Fibroblast of skin of abdomen (primary cell): ENCODE measurements at places on chromosomes 16 and 17.

- DNase-seq = no peak
Observed at GRCh38 chr17:2695243-2695960, 16.2 kb downstream of the CLUH start.

DNA sequence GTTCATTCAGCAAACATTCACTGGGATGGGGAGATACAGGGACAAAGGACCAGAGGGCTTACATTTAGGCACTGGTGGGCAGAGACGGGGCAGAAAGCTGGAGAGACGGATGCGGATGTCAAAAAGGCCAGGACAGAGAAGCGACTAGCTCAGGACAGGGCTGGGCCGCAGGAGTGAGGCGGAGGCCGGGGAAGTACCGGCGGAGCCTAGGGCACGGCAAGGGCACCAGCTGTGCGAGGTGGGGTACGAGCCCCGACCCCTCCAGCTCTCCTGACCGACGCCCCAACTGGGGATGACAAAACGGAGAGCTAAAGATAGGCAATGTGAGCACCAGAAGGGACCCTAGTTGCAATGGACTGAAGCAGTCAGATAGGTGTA, 3.9 kb upstream of the SGCA start:
- no peak for DNase-seq

DNA sequence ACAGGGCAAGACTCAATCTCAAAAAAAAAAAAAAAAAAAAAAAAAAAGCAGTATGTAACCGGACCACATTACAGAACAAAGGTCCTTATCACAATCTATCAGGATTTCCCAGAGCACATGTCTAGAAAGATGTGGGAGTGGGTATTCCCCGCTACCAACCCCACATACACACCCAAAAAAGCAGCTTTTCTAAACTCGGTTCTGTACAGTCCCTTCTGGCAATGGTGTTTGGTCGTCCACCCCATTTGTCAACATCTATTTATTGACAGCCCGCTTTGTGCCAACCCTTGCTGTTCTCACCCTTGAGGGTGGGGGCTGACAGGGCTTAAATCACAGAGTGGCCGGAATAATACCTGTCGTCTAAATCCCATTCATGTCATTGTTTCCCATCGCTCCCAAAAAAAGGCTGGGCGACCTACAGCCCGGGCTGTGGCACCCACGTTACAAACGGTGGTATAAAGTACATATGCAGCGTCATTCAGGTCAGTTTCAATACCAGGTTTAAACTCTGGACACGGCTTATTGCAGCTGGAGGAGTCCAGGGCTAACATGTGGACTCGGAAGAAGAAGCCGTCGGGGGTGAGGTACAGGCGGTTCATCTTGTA, 3.6 kb downstream of the C17orf58 start:
- no peak for DNase-seq

DNA sequence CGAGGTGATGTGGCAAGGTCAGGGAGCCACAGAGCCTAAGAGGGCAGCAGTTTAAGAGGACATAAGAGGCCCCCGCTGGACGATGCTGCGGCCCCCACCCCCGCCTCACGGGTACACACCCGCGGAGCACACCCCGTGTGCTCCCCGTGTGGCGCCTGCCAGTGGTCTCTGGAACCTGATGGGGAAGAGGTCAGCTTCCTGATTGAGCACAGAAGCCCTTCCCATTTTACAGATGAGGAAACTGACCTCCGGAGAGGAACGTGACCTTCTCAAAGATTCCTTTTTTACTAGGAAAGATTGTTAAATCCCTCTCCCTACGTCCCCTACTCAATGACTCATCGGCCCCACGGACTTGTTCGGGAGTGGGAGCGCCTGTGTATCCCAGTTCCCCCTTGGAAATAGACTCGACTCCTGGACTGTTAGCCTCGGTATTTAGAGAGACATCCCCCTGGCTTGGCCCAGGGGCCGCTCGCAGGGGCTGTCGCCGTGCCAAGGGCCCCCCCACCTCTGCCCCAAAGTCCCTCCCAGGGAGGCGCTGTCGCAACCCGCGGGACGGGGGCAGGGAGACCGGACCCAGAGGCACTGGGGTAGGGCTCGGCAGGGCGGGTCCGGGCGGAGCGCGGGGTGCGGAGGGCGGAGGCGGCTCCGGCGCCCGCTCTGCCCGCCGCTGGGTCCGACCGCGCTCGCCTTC, at the start of gene ABCC3:
Gene ABCC3 (plus strand): TSS at position 658 of the 691 bp plus-strand sequence. CDS start 56 bp downstream, outside the sequence.
- peak; percentile 38 for DNase-seq

- DNase-seq = no peak
Observed at GRCh38 chr16:64907844-64908243, 214.0 kb downstream of the CDH11 start.

DNA sequence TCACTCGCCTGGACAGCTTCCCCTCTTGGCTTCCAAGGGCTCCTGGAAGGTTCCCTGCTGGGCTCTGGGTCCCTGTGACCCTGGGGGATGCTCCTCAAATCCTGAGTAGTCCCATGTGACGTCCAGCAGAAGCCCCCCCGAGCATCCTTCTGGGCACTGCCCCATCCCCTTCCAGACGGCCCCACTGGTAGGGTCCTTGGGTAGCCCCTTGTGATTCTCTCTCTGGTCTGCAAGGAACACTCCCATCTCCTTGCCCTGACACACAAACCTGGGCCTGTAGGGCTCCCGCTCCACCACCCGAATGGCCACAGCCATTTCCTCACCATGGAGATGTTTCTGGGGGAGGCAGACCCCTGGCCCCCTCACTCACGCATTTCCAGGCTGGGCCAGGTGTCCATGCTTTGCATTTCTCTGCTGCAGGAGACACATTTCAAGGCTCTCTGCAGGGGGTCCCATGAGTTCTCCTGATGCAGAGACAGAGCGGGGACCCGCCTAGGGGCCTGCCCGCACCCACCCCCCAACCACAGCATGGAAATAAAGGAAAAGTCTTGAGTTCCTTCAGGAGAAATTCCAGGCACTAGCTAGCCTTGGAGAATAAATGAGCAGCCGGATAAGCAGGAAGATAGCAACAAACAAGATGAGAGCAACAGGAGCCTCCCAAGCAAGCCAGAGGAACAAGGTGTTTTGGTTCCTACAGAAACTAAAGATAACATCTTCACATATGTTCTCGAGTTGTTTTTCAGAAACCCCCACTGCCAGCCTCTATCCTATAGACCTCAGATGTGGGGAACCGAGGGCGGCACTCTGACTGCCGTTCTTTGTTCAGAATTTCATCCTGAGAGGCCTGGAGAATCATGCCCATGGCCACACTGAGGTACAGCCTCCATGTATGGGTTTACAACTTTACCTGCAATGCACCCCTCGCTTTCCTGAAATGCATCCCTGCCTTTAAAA, 128.8 kb downstream of the MGAT5B start:
- DNase-seq = no peak

- no peak for DNase-seq
Observed at GRCh38 chr17:64016231-64016784, 4.1 kb downstream of the ICAM2 start.

DNA sequence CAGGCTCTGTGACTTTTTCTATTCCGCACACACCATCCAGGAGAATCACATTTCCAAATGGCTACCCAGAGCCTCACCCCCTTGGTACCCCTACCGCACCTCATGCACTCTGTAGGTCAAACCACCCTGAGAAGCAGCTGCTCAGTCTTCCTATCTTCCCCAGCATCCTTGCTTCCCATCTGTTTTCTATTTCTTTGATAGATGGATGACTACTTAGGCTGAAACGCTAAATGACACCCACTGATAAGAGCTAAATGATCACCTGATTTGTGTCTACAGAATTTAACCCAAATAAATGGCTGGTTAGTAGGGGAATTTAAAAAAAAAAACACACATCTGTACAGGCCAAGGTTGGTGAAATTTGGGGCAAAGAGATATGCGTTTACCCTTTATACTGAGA, 17.6 kb upstream of the COX10 start:
- DNase-seq = peak; percentile 12

DNA sequence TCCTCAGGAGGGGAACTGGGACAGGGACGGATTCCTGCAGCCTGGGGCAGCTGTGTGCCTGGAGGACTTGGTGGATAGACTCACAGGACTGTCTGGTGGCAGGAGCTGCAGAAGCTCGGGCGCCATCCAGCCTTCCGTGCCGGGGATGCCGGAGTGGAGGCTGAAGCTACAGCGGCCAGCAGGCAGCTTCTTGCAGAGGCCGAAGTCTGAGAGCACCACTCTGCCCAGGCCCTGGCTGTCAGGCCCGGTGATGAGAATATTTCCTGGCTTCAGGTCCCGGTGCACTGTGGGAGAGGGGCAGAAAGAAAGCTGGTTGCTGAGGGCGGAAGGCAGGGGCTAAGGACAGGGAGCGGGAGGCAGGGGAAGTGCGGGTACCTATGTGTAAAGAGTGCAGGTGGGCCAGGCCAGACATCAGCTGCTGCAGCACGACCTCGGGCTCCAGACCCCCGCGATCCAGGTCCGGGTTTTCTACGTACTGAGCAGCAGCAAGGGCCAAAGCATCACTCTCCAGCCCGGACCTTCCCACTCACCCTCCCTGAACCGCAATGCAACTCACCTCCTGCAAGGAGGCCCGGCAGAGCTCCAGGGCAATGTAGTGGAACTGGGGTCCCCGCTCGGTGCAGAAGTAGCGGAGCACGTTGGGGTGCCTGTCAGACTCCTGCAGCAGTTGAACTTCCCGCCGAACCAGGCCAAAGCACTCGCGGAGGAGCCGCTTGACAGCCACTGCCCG, 16.1 kb downstream of the PLK1 start:
- peak; percentile 23 for DNase-seq

GRCh38 chr16:23670137-23670776, 8.4 kb upstream of the PLK1 start:
- DNase-seq = peak; percentile 85

- peak; percentile 65 for DNase-seq
Observed at GRCh38 chr17:50033316-50033715, 22.6 kb upstream of the ITGA3 start.

- DNase-seq = no peak
Observed at GRCh38 chr17:34082404-34082803, 172.7 kb upstream of the CCL2 start.

- DNase-seq = no peak
Observed at GRCh38 chr16:58462499-58462996, 37.4 kb upstream of the NDRG4 start.

DNA sequence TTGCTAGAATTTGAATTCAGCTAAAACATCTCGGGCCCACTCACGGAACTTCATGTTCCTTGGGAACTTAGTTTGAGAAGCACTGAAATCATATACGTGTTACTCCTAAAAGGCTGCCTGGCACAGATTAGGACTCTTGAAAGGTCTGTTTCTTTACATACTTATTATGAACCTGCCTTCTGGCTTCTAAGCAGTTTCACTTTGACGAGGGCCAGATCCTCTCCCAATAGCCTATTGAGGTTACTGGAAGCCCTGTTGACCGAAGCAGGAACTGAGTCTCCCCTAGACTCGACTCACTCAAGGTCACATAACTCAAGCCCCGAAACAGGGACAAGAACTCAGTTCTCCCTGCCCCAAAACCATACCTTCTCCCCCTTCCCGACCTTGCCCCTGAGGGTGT, 121.9 kb upstream of the PLCG2 start:
- no peak for DNase-seq

- no peak for DNase-seq
Observed at GRCh38 chr16:1984347-1985225, 593 bp downstream of the GFER start.

DNA sequence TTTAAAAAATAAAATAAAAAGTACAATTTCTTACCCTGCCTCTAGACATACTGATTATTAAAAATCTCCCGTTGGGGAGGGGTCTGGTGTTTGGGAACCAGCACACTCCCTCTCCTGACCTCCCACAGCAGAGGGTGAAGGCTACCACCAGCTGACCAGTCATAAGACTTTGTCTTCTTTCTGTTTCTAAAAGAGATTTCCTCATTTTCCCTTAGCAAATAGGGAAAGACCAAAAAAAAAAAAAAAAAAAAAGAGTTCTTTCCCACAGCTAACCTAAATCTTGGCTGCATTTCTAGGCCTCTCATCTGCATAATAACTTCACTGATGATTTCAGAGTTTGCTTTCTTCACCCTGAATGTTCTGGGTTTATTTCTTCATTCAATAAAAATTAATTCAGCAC, 30.3 kb downstream of the CDK5RAP3 start:
- DNase-seq = no peak

GRCh38 chr17:55734128-55734781, 11.6 kb upstream of the TMEM100 start:
- DNase-seq = peak; percentile 30

GRCh38 chr16:51508490-51509212, 357.6 kb upstream of the SALL1 start:
- DNase-seq = peak; percentile 55

GRCh38 chr16:89697161-89697615, 4.3 kb downstream of the SPATA2L start:
- no peak for DNase-seq

DNA sequence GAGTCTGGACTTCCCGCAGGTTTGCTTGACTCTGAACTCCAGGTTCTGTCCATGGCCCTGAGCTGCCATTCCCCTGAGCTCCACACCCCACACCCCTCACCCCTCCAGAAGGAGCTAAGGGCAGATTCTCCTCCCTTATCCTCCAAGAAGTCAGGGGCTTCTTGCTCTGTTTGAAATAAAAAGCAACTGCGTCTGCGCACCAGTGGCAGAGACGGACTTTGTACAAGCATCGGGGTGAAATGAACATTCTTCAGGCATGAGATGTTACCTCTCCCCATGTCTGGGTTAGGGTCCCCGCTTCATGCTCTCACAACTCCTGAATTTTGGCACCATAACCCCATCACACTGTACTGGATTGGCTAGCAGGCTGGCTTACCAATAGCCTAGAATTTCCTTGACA, 36.1 kb upstream of the DLX4 start:
- DNase-seq = no peak

GRCh38 chr17:40349895-40350688, 14.4 kb downstream of the GJD3 start:
- DNase-seq = peak; percentile 70

DNA sequence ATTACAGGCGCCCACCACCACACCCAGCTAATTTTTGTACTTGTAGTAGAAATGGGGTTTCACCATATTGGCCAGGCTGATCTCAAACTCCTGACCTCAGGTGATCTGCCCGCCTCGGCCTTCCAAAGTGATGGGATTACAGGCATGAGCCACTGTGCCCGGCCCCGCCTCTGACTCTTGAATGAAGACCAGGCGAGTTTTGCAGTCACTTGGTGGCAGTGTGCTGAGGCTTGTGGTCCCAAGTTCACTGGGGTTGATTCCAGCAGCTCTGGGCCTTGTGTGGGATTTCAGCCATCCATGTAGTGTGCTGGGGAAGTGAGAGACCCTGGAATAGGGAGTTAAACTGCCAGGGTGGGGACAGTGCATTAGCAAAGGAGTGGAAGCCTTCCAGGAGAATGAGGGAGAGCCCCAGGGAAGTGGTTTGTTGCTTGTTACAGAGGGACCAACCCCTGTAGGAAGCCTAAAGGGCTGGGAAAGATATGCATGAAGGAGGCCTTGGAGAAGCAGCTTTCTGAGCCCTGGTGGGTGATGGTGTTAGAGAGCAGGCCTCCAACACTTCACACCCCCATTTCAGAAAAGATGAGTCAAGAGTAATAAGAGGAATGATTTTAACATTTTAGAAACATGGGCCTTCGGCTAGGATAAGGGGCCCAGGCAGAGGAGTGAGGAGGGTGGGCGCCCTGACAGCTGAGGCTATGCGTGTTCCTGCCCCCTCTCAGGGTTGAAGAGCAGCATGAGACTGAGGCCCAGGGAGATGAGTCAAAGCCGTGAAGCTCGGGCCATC, 14.5 kb downstream of the PSKH1 start:
- no peak for DNase-seq

- DNase-seq = no peak
Observed at GRCh38 chr16:58862334-58863021, 128.4 kb upstream of the GOT2 start.

- peak; percentile 90 for DNase-seq
Observed at GRCh38 chr17:50151937-50152547, 1.6 kb upstream of the PPP1R9B start.
